NCI-H2081 treated with DMSO at 0.1 percent for 48 hours (cell line): ENCODE measurements at places on chromosomes 4 and X.
A peak's percentile ranks its signal among the peaks of the same experiment; 100 is the strongest.

- DNase-seq: peak; percentile 41
Observed at GRCh38 chrX:72308566-72309296, 3.0 kb upstream of the CITED1 start.

GRCh38 chr4:38193236-38193863 lies 233.2 kb downstream of the PTTG2 start:
- DNase-seq: no peak

GRCh38 chr4:169245061-169245460 lies 25.7 kb downstream of the SH3RF1 start:
- DNase-seq: no peak

GRCh38 chr4:150078041-150078578 lies at the start of gene DCLK2:
TSS of gene DCLK2 (plus strand) at chr4:150078445. CDS start at chr4:150079028, 583 bp downstream.
- DNase-seq: no peak

GRCh38 chrX:57905141-57905540 lies 5.1 kb downstream of the ZXDA start:
- no peak for DNase-seq

DNA sequence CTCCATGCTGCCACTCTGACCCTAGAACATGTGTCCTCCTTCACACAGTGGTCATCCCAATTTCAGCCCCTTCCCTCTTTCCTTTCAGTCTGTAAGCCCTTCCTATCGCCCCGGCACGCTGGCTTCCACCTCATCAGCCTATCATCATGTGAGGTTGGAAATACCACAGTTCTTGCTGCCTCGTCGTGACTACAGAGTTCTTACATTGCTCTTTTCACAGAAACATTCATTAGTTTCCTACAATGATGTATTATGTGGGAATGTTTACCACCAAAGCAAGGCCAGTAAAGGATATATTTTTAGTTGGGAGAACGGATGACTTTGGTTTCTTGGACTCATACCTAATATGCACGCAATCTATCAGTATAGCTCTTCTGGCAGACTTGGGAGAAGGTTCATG lies 169.5 kb upstream of the BOD1L1 start:
- DNase-seq: no peak

- no peak for DNase-seq
Observed at GRCh38 chr4:86910369-86910768, 18.1 kb upstream of the C4orf36 start.

- no peak for DNase-seq
Observed at GRCh38 chr4:118954246-118954645, 65.6 kb downstream of the SYNPO2 start.

- no peak for DNase-seq
Observed at GRCh38 chrX:38220024-38220414, 652 bp downstream of the SRPX start.

DNA sequence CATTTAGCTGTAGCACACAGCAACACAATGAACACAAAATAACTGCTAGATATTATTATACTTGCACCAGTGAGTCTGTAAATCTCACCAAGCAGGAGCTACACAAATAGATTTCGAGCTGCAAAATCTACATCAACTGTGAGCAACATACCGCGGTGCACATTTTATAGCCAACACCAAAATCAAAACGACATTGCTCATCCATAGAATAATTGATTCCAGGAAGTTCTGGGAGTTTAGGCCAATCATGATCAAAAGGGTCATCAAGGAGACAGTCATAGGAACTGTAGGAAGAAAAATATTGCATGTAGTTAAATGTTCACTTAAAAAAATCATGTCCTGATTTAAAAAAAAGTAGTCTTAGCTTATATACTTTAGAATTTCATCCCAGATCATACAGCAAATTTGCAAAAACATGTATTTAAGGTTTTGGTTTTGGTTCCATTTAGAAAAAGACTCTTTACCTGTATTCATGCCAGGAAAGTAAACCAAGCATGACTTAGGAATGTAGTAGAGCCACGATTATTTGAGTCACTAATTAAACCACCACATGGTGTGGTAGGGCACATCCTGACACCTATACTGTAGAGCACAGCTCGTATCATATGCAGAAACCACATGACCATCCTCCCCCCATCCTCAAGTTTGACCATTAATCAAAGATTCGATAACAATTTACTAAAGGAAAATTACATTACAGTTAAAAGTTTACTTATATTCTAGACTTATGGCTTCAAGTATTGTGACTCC lies 250.4 kb downstream of the ADAMTS3 start:
- no peak for DNase-seq

- DNase-seq: no peak
Observed at GRCh38 chr4:2286904-2287593, 25.1 kb upstream of the MXD4 start.

GRCh38 chrX:42615161-42615563 lies 162.8 kb downstream of the PPP1R2C start:
- no peak for DNase-seq

DNA sequence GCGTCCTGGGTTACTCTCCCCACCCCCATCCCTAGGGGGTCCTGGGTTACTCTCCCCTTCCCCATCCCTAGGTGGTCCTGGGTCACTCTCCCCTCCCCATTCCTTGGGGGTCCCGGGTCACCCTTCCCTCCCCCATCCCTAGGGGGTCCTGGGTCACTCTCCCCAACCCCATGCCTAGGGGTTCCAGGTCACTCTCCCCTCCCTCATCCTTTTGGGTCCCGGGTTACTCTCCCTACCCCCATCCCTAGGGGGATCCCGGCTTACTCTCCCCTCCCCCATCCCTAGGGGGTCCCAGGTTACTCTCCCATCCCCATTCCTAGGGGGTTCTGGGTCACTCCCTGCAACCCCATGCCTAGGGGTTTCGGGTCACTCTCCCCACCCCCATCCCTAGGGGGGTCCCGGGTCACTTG lies 1.5 kb downstream of the ASMTL start:
- DNase-seq: no peak

DNA sequence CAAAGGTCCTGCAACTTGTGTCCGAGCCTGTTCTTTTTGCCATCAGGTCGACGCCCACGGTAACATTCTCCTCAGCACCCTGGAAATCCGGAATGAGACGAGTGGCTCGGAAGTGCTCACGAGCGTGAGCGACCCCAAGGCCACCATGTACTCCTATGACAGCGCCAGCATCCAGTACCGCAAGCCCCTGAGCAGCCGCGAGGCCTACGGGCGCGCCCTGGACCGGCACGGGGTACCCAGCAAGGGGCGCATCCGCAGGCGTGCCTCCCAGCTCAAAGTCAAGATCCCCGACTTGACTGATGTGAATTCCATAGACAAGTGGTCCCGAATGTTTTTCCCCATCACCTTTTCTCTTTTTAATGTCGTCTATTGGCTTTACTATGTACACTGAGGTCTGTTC lies 37.9 kb downstream of the COMMD8 start:
- no peak for DNase-seq

GRCh38 chr4:85808864-85809263 lies 333.9 kb downstream of the ARHGAP24 start:
- DNase-seq: no peak

- no peak for DNase-seq
Observed at GRCh38 chr4:79364061-79364460, 38.2 kb upstream of the NAA11 start.

- no peak for DNase-seq
Observed at GRCh38 chrX:70464051-70464450, 19.4 kb downstream of the DLG3 start.

DNA sequence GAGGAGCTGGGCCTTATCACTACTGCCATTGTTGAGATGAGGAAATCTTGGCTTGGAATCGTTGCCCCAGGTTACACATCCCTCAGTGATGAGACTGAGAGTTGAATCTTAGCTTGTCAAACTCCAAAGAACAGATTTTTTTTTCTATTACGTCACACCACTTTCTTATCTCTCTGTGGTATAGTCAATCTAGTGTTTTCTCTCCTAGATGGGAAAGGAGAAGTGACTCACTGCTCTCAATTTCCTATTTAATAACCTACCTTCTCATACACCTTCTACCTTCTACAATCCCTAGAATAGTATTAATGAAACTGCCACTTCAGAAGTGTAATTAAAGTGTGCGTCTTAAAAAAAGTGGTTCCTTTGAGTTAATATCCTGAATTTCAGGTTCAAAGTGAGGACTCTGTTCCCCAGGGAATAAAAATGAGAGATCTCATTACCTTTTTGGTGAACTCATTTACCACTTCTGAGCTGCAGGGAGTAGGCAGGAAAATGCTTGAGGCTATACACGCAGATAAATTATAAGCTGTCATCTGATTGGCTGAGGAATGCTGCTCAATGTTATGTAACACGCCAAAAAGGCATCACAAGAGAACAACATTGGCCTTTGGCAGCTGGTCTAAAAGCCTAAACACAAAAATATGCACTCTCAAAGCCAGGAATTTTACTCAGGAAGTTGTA lies 59.3 kb downstream of the MAD2L1 start:
- DNase-seq: no peak

GRCh38 chr4:185685804-185686203 lies 126.2 kb downstream of the SORBS2 start:
- DNase-seq: no peak

GRCh38 chrX:24026432-24026831 lies 554 bp downstream of the KLHL15 start:
- no peak for DNase-seq

DNA sequence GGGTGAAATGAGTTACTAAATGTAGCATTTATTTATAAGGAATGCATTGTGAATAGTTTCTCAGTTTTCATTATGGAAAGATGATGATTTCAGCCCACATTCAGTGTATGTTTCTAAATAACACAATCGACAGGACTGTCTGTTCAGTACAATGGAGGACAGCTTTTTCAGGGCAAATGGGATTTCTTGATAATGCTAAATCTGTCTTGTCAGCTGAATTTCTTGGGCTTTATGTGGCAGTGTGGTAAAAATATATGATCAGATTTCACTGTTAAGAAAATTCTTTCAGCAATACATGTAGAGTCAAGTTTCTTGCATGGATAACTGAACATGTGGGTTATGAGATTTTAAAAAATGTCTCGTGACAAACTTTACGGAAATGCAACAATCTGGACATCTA lies 150.8 kb downstream of the NPNT start:
- DNase-seq: no peak

- no peak for DNase-seq
Observed at GRCh38 chr4:88827442-88827841, 129.8 kb upstream of the NAP1L5 start.

GRCh38 chrX:46722742-46723568 lies 36.0 kb downstream of the SLC9A7 start:
- DNase-seq: no peak
